ENCODE measurements at places on chromosomes 11 and 22.

- DNase-seq: no peak
Measured at GRCh38 chr22:35918456-35918855, 110.2 kb downstream of the RBFOX2 start.

DNA sequence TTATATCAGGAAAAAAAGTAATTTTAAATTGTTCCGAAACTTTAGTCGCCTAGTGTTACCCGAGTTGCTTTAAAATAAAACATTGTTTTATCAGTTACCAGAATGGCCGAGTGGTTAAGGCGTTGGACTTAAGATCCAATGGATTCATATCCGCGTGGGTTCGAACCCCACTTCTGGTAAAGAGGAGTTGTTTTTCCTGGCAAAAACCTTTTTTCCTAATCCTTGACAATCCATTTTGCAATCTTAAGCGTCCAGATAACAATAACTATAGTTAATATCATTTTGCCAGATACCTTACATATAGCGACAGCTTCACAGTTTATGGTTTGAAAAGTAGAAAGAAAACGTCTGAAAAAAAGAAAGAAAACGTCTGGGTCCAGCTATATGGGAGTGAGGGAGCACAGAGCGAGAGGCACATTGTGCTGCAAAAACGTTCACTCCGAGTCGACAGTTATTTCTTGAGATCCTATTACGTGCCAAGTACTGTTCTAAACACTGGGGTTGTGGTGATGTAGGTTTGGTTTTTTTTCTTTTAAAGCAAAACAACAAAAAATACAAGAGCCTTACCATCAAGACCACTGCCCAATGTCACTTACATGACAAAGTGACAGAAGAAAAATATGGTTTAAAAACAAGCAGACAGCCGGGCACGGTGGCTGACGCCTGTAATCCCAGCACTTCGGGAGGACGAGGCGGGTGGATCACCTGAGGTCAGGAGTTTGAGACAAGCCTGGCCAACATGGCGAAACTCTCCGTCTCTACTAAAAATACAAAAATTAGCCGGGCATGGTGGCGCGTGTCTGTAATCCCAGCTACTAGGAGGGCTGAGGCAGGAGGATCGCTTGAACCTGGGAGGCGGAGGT is 40.6 kb downstream of the OR4D9 start:
- DNase-seq: no peak

- DNase-seq: no peak
Measured at GRCh38 chr22:35736701-35737100, 19.0 kb downstream of the APOL5 start.

GRCh38 chr11:35112056-35112845 is 26.7 kb upstream of the CD44 start:
- no peak for DNase-seq

GRCh38 chr11:69162505-69162904 is 6.8 kb downstream of the SMIM38 start:
- DNase-seq: no peak

DNA sequence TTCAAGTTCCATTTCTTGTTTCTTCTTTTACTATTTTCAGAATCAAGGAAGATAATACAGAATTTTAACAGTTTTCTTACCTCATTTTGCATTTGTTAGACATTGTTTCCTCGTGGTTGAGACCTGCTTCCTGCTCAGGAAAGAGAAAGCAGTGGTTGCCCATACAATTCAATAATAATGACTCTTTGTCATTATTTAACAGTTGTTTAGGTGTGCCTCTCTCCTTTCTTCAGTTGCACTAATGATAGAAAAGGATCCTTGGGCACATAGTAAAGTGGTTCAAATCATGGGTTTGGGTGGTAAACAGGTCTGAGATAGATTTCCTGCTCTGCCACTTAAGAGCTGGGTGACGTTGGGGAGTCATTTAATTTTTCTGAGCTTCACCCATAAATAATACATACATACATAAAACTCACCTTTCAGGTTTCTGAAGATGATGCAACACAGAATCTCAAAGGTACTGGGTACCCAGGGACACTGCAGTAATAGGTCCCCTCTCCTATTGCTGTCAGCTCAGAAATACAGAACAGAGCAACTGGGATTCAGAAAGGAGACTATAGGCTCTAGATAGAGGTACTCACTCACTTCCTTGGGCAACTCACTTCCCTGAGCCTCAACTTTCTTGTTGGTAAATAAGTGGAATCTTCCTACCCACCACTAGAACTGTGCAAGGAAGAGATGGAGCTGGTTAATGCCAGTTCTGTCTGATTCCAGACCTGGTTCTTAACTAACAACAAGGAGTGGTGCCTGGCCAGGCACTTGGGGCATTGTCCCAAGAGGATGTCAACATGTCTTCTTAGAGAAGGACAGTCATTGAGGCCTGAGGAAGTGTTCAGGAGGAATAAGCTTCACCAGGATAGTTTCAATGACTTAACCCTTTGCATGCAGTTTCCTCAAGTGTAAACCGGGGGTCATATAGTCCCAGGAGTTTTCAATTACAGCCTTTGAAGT is 34.9 kb downstream of the CD44 start:
- DNase-seq: no peak

DNA sequence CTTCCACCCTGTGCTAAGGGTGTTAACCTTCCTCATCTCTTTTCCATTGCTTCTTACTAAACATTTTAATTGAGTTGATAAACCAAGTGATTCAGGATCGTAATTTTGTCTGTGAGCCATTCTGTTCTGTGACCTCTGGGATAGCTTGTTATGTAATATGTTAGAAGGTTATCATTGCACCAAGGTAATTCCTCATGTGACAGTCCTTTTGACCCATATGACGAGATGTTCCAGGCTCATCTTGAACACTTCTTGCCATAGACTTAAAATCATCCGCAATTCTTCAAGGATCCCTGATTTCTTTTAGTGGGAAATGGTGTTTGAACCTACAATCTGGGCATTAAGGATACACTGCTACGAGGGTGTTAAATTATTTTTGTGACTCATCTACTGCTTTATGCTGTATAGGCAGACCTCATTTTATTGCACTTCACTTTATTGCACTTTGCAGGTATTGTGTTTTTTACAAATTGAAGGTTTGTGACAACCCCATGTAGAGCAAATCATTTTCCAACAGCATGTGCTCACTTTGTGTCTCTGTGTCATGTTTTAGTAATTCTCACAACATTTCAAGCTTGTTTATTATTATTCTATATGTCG is 19.0 kb upstream of the MPZL2 start:
- no peak for DNase-seq

DNA sequence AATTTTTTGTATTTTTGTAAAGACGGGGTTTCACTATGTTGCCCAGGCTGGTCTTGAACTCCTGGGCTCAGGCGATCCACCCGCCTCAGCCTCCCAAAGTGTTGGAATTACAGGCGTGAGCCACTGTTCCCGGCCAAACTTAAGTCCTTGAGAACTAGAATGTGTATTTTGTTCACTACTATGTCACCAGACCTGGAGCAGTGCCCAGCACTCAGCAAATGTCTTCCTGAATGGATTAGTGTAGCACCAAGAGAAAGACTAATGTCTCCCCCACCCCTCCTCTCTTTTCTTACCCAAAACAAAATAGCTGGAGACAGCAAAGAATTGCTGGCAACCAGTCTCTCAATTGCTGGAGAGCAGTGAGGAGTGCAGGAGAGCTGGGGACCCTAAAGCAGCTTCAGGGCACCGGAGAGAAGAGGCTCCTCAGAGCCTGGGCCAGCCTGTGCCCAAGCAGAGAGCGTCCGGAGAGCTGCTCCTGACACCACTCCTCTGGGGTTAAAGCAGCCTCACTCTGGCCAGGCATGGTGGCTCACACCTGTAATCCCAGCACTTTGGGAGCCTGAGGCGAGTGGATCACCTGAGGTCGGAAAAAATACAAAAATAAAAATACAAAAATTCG is 14.9 kb downstream of the SLC25A18 start:
- DNase-seq: no peak

DNA sequence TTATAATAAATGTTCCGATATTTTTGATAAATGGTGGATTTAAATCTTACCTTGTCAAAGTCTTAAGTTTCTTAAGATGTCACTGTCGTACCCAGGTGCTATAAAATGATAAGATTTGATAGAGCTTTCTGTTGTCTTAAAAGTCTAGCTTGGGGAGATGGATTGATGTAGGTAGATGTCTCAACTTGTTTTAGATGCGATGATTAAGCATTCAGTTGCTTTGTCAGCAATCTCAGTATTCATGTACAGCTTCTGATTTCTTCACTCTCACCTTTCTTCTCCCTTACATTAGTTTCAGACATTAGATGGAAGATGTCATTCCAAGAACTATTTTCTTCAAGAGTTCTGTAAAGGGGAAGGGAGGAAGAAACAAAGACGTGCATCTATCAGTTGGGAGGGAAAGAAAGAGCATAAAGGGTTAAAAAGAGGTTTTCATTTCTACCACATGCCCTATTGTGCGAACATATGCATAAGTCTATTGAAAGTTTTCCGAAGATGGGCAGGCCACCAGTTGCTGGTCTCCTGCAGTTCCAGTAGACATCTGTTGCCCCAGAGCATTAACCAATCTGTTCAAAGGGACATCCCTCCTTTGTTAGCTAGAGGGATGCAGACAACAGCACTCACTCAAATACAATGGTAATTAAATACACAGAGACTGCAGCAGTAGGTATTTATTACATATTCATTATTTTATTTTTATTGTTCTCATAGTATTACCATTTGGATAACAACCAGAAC is 38.4 kb downstream of the ZC3H12C start:
- no peak for DNase-seq

DNA sequence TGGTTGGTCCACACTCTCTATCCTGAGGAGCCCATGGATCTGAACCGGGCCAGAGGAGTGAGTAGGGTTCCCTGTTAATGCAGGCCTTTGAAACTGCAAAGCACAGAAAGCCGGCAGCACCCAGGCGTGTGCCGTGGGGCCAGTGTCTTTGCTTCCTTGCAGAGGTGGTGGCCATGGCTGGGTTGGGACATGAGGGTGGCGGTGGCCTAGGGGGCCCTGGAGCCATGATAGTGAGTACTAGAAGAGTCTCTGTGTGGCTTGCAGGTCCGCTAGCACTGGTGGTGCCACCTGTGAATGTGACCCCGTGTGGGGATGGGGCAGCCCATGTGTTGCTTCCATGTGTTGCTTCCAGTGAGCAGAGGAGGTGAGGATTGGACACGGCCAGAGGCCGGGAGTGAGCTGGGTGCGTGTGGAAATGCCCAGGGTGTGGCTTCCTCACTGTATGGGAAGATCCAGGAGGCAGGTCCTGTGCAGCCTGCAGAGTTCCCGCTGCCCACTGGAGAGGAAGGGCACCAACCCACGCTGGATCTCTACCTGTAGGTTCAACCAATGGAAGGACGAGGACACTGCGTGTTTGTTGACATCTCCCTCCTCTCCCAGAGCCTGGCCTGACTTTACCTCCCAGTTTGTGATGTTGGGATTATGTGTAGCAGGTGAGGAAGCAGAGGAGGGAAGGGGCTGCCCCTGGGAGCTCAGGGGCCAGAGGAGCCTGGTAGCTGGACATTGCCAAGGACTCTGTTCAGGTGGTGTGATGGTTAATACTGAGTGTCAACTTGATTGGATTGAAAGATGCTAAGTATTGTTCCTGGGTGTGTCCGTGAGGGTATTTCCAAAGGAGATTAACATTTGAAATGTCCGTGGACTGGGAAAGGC is 796.6 kb downstream of the TBC1D22A start:
- DNase-seq: no peak

GRCh38 chr11:94840209-94840608 is 72.1 kb downstream of the AMOTL1 start:
- DNase-seq: no peak

GRCh38 chr11:32113200-32113919 is 22.5 kb downstream of the RCN1 start:
- DNase-seq: no peak

DNA sequence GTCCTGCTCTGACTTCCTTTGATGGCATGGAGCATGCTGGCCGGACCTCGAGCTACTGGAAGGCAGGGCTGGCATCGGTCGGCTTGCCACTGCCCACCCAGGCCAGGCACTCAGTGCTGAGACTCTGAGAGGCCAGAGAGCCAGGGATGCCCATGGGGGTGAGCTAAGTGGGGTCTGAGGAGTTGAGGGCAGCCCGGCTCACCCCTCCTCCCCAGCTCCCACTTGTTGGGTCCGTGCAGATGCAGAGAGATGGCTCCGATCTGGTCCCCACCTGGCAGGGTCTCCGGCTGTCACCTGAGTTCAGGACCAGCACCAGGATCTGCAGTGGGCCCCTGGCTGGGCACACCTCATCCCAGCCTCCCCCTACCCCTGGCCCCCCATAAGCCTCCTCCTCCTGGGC is 13.3 kb downstream of the LSP1 start:
- DNase-seq: no peak

GRCh38 chr11:12674571-12674935 is 332 bp downstream of the TEAD1 start:
- no peak for DNase-seq

- DNase-seq: no peak
Measured at GRCh38 chr22:27760474-27760873, 41.1 kb downstream of the MN1 start.

- DNase-seq: no peak
Measured at GRCh38 chr11:38788561-38788960, 2190.5 kb upstream of the RAG2 start.

- no peak for DNase-seq
Measured at GRCh38 chr11:61542024-61542461, 33.5 kb downstream of the LRRC10B start.

DNA sequence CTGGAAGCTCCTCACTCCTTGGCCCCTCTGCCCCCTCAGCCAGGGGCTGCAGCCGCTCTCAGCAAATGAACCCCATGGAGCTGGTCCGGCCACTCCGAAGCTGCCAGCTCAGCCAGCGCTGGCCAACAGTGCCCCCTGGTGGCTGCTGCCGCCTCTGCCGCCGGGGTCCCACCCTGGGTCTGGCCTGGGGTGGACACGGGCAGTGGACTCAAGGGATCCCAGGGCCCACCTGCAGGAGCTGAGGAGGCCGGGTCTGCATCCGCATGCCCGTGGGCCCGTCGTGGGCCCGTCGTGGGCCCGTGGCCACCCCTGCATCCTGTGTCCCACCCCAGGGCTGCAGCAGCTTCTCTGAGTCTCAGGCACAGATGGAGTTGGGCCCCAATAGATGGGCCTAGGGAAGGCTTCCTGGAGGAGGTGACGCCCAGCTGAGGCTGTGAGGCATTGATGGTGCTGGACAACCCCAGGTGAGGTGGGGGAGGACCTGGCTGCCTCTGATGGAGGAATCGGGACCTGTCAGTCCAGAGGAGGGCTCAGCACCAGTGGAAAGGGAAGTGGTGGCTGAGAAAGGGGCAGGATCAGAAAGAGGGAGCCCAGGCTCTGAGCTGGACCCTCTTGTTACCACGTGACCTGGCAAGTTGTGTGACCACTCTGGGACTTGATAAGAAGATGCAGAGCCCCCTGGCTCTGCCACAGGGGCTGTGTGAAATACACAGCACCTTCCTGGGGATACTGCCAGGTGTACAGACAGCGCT is 522.3 kb downstream of the BRD1 start:
- peak; percentile 24 for DNase-seq
